CD8-positive, alpha-beta memory T cell (primary cell): ENCODE measurements at places on chromosomes 7 and 10.

GRCh38 chr10:129626796-129627435 lies 159.9 kb downstream of the MGMT start:
- DNase-seq, result no peak

GRCh38 chr10:116554628-116555027 lies 8.9 kb downstream of the PNLIP start:
- DNase-seq, result no peak

DNA sequence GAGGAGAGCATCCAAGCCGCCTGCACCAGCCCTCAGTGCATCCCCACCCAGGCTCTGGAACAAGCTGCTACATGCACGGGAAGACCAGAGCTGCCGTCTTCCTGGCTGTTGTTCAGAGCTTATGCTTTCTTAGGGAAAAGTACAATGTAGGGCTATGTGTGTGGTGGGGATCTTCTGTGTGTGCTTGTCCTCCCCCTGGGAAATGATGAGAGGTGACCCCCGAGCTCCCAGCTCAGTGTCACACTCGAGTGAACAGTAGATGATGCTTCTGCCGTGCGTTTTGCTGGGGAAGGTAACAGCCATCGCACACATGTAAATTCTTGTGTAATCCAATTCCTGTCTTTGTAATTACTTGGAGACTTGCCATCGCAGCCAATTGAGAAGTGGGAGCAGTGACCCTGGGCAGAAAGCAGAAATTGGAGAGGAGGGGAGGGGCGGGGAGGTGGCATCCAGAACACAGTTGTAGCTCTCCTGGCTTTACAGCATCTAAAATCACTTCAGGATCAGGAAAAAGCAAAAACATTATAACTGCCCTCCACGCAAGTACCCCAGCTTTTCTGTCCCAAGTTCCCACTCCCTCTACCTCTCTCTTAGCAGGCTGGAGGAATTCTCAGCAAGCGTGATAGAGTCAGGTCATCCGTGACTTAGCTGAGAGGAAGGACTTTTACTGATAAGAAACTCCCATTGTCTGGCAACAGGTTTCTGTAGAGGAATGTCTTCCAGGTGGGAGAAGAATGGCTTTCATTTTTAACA lies 149.6 kb downstream of the TCF7L2 start:
- DNase-seq, result no peak

DNA sequence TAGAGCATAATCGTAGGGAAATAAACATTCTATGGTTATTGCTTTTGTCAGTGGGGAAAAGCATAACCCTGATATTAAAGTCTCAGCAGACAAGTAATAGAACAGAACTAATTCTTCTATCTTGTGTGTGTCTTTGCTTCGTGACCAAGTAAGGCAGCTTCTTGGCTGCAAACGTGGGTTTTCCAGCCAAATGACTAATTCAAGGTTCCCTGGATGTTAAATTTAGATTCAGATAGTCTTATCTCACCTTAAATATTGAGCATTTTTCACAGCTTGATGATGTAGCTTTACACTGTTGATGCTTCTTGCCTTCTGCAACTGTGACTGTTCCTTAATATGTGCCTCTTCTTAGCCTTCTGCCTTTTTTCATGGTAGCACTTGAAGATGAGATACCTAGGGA lies 113.0 kb downstream of the EXOC4 start:
- no peak for DNase-seq

DNA sequence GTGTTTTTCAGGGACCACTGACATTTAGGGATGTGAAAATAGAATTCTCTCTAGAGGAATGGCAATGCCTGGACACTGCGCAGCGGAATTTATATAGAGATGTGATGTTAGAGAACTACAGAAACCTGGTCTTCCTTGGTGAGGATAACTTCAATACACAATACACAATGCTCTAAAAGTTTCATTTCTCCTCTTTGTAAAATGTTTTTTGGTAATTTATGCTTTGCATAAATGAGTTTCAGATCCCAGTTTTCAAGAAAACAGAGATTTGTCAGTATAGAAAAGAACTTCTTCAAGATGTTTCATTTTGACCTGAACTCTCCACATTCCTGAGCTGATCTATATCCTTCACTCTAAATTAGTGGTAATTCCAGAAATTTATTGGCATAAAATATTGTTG lies 14.2 kb downstream of the ZNF92 start:
- no peak for DNase-seq
